NCI-H187 treated with DMSO at 0.1 percent for 48 hours (cell line): ENCODE measurements at places on chromosomes 6 and 20.

DNA sequence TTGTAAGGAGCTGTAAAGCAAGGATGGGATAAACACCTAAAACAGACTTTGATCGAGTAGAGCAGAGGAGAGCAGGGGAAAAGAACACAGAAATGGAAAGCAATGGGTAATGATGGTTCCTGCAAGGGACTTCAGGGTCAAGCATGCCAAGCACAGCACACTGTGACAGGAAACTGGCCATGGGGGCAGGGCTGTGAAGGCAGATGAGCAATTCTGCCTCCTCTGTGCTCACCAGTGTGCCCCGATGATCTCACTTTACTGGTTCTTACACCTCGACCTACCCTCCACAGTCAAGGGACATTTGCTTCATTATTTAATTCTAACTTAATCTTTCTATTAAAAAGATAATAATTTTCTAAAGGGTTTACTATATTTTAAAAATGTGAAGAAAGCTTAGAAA, 21.6 kb upstream of the MYB start:
- no peak for DNase-seq

DNA sequence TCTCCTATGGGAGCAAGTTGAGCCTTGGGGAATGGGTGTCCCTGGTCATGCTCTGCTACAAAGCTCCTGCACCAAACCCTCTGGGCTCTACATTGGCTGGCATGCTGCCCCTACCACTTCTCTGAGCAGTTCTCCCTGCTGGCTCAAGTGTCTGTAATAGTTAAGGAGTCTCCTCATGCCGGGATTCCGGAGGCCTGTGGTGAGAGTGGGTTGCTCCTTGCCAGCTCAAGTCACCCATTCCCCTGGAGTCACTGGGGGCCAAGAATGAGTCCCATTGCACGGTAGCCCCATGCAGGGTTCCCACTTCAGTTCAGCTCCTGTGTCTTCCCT, 173.9 kb downstream of the PRDM13 start:
- DNase-seq = no peak

- no peak for DNase-seq
Measured at GRCh38 chr6:161798844-161799394, 525.1 kb upstream of the AGPAT4 start.

DNA sequence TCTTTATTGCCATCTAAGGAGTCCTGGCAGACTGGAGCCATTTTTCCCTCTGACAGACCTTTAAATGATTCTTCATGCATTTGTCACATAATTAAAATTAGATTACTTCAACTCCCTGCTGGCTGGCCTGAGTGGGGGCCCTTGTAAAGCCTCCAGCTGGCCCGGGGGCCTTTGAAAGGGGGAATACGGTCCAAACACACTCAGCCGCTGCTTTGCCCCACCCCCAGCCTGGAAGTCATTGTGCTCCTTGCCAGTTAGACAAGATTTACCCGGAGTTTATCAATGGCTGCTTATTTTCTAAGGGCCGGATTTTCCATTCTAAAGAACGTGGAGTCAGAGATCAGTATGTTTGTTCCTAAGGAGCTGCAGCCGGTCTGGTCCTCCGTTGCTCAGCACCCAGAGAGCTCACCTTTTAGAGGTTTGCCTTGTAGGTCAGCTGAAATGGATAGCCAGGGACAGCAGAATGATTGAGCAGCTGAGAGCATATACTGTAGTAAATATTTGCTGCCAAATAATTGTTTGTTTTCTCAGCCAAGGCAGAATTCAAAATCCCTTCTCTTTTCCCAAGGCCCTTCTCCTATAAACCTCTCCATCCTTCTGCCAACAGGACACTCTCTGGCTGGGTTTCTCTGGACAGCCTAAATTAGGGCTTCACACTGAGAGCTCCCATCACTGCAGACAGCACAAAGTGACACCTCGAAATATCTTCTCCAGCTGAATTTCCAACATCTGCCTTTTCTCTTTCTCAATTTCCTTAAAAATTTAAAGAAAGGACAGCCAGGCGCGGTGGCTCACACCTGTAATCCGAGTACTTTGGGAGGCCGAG, 68.4 kb upstream of the RBM24 start:
- DNase-seq = no peak

- no peak for DNase-seq
Measured at GRCh38 chr6:137861550-137862337, 5.3 kb upstream of the TNFAIP3 start.

GRCh38 chr6:35454391-35455110, 2.4 kb downstream of the FANCE start:
- no peak for DNase-seq

DNA sequence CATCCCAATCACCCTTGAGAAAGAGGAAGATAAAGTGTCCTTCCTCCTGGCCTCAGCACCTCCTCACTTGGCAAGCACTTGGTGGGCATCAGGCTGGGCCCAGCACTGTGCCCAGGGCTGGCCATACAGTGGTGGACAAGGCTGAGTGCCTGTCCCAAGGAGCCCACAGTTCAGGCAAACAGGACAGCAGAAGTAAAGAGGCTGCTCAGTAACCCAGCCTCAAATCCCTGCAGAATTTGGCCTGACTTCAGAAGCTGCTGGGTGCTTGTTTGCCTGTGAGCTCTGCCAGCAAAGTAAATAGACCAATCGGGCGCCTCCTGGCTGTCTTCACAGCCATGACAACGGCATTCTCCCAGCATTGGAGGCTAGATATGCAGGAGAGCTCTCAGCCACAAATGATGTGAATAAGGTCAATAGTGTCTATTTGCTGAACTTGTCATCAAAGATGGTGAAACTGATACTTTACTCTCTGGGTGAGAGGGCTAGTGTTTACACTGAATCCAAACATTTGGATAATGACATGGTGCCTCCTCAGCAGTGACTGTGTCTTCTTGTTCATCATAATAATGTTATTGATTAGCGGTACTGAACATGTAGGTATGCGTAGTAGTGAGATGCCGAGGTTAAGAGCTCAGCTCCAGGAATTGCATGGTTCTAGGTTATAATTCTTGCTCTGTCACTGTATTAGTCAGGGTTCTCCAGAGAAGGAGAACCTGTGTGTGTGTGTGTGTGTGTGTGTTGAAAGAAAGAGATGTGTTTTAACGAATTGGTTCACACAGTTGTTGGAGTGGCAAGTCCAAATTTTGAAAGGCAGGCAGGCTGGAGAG, 36.9 kb upstream of the FANCE start:
- peak; percentile 59 for DNase-seq

DNA sequence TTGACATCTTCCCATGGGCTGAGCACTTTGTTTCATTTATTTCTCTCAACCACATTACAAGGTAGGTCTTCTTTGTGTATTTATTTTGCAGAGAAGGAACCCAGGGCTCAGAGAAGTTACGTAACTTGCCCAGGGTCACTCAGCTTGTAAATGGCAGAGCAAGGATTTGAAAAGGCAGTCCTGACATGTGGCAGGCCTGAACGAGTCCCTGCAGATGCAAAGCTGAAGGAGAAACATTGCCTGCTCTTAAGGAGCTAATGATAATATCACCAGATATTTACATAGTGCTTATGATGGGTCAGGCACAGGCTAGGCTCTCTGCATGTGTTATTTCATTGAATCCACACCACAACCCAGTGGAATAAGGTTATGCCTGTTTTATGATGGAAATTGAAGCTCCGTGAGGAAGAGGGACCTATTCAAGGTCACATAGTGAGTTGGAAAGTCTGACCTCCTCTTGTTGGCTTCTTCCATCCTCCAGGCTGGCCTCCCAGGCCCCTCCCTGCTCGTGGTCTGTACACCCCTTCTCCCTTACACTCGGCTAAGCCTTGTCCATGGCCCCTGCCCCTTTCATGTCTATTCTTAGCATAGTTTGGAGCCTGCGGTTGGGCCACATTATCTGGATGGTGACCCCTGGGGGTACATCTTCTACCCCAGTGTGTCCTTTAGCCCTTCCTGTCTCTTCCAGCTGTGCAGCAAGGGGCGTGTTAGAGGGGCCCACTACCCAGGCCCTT, 12.5 kb downstream of the MYH7B start:
- no peak for DNase-seq

DNA sequence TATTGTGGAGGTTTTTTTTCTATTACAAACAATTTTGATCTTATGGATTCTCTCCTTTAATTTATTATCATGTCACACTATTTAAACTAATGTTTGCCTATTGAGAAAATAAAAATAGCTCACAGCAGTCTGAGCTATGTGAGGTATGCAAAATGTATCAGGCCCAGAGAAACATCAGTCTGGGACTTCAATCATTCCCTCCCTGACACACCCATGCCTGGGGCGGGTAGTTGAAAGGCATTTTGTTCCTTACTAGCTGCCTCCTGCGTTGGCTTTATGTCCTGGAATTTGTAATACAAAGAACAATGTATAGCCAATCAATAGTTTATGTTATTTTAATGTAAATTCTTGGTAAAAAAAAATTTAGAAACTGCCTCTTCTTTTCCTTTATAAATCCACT, 403.3 kb downstream of the EPM2A start:
- no peak for DNase-seq

DNA sequence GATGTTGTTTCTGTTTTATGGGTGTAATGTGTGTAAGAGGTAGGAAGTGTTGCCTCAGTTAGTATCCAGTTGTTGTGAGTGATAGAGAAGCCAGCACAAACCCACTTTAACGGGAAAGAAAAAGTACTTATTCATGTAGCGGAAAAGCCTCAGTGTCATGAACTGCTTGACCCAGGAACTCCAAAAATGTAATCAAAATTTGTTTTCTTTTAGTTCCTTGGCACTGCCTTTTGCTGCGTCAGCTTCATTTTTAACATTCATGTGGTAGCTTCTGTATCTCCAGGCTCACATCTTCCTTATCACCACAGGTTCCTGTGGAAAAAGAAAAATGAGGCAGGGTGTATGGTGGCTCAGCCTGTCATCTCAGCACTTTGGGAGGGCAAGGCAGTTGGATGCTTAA, 46.4 kb upstream of the CCDC28A start:
- DNase-seq = no peak

GRCh38 chr20:62980380-62980960, 26.3 kb downstream of the BHLHE23 start:
- no peak for DNase-seq

GRCh38 chr6:138378463-138378862, 758 bp downstream of the SMIM28 start:
- DNase-seq = no peak

DNA sequence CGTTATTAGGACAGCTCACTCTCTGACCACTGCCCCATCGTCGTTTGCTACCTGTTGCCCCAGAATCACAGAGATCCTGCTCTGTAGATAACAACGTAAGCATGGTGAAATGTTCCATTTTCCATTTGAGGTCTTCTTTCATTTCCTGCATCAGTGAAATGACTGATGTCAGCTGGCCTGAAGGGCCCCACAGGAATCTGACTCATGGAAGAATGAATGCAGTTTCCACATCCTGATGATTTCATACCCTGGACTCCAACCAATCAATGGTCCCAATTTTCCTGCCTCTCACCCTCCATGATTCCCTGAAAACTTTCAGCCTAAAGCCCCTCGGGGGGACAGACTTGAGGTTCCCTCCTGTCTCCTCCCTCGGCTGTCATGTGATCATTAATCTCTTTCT, 394.4 kb upstream of the CDH4 start:
- no peak for DNase-seq

DNA sequence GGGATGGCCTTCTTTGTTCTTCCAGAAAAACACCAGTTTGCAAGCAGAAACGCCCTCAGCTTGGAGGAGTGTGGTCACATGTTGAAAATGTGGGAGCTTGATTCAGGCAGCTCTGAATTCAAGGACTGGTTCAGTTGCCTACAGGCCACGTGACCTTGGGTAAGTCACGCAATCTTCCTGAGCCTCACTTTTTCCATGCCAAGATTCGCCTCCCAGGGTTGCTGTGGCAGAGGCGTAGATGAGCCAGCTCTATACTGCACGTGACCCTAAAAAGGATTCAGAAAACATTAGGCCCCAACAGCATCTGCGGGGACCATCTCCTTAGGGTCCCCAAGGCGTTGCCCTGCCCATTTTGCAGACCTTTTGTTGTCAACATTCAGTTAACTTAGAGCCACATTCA, 112.0 kb upstream of the SNX9 start:
- DNase-seq = no peak
